ENCODE measurements at places on chromosomes 6 and 20.
A peak's percentile ranks its signal among the peaks of the same experiment; 100 is the strongest.

DNA sequence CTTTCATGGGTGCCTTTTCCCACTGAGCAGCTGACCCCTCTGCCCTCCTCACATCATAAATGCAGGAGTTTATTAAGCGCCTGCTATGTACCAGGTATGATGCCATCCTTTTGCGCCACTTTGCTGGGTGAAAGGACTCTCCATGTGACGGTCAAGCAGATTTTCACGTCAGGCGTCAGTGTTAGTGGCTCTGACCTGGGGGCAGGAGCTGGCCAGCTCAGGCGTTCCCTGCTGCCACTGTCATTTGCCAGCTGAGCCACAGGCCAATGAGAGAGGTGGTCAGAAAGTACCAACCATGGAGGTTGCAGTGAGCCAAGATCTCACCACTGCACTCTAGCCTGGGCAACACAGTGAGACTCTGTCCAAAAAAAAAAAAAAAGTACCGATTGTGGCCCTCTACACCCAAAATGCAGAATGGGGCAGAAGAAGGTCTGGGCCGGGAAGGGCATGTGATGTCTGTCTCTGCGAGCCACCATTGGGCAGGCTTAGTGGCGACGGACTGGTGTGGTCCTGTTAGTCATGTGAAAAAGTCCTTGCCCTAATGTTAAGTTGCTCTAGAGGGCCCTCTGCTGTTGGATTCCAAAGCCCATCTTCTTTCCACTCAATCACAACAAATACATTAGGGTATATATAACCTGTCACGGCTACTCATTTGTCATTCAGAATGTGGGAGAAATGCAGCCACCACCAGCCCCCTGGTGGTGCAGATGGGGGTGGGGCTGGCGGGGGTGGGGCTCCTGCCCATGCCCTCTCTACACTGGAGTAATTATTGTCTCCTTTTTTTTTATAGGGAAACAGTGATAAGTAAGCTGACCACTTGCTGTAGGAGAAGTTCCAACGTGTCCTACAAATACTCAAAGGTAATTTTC, 18.4 kb upstream of the SLC22A1 start:
- DNase-seq: no peak

GRCh38 chr20:35307666-35308653, 15.7 kb upstream of the FAM83C start:
- no peak for DNase-seq

GRCh38 chr6:13920552-13920951, 4.2 kb upstream of the RNF182 start:
- DNase-seq: no peak

DNA sequence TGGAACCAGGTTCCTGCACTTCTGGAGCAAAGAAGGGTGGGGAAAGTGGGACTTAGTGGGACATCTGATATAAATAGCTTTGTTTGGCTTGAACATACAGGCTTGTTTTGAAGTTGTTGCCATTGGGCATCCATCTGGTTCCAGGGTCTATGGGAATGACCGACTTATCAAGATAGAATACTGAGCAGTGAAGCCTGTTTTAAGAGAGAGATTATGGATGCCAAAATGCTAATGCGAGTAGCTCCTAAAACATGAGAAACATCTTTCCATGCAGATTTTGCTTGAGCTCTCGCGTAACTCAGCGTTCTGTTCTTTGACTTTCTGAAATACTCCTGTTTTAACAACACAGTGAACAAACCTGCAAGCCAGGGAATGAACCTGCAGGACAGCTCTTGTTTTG, 98.5 kb downstream of the ANKS1A start:
- DNase-seq: no peak

DNA sequence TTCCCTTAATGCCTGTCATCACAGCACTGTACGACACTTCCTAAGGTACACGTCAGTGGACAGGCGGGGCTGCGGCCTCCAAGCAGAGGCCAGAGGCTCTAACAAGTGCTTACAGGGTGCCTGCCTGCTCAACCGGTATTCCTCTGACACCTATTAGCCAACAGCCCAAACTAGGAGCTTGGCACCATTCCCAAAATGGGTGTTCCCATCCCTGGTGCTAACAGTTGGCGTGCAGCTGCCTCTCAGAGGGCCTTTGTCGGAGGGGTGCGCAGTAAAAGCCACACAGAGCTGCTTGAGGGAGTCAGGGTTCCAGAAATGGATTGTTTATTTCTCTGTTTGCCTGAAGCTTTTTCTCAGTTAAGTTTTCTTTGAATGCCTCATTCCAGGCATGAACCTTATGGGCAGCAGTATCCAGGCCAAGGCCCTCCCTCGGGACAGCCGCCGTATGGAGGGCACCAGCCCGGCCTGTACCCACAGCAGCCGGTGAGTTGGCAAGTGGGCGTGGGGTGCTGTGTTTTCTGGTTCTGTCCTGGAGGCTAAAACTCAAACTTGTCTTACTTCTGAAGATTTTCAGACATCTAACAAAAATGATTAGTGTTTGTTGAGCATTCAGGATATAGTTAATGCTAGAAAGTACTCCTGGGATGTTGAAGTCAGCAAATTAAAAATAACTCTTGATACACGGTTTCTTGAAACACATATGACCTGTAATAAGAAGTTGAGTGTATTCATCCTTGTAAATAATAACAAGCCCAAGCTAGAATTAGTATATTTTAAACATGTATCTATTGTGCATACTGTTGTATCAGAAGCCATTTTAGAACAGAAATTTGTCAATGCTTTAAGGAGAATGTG, 124.7 kb downstream of the TMEM242 start:
- peak; percentile 71 for DNase-seq

GRCh38 chr6:56798163-56798562, 155.5 kb upstream of the DST start:
- DNase-seq: no peak

GRCh38 chr6:7112741-7113313, 5.1 kb downstream of the RREB1 start:
- DNase-seq: no peak

DNA sequence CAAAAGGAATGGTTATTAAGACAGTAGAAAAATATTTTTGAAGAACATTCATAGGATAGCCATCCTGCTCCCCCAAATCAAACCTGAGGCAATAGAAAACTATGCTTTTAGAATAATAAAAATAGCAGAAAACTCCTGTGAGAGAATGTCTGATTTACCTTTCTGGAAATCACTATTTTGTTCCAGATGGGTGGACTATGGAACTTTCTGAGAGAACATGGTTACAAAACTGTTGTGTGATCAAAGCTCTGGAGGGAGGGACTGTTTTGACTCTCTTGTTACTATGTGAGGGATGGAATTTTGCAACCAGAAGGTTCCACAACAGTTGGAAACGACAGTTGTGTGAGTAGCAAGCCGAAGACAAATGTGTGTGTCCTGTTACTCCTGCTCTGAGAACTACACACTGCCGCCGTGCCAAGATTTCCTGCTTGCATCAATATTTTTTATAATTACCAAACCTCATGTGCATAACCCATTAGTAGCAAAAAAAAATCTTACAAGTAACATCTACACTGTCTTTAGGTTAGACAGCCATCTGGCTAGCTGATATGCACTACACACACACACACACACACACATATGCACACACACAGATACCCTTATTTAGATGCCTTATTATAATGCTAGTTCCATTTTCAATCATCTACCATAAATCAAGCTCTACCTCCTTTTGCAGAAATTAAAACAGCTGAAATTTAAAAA, 11.0 kb upstream of the HIVEP1 start:
- no peak for DNase-seq

DNA sequence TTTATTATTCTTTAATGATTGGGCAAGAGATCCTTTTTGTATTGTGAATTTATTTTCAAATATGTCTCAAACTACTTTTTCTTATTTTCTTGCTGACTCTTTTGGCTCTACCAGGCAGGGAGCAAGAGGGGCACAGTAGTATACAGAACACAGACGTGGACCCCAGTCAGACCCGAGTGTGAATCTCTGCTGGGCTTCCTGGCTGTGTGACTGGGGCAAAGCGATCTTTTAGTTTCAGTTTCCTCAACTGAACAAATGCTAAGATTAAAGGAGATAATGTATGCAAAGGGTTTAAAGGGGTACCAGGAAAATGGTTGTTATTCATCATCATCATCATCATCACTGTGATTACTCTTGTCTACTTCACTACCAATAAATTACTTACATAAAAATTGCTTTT, 317.5 kb downstream of the HIVEP2 start:
- DNase-seq: no peak

- no peak for DNase-seq
Observed at GRCh38 chr20:46364670-46365486, 41.5 kb downstream of the ELMO2 start.

DNA sequence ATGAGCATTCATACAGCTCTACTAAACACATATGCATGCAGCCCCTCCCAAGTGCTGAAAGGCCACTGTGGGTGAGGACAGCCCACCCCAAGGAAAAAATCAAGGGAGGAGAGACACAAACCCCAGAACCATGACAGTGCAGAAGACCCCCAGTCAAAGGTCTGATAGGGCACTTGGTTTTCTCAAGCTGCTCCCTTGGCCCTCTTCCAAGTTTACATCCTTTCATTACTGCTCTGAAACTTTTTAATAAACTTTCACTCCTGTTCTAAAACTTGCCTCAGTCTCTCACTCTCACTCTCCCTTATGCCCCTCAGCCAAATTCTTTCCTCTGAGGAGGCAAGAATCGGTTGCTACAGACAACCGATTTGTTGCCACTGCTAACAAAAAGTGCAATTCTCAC, 24.9 kb downstream of the IPCEF1 start:
- DNase-seq: no peak

DNA sequence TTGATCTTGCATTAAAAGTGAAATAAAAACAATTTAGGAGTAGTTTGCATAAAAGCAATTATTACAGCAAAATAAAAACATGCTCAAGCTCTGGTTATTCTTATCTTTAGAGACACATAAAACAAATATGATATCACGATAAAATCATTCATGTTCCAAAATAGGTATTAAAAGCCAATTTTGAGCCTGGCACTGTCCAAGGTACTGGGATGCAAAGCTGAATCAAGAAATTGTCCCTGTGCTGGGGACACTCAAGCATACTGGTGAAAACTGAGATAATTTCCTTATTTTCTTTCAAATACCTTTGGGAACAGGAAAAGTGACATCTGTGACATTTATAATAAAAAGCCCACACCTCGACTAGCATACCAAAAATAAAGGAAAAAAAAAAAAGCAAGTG, 931 bp upstream of the MTCL3 start:
- no peak for DNase-seq

GRCh38 chr6:19803331-19804204, 33.6 kb upstream of the ID4 start:
- DNase-seq: no peak

- DNase-seq: no peak
Observed at GRCh38 chr6:158369241-158369640, 57.0 kb downstream of the TULP4 start.

GRCh38 chr20:25512709-25513108, 72.6 kb downstream of the NINL start:
- DNase-seq: no peak

DNA sequence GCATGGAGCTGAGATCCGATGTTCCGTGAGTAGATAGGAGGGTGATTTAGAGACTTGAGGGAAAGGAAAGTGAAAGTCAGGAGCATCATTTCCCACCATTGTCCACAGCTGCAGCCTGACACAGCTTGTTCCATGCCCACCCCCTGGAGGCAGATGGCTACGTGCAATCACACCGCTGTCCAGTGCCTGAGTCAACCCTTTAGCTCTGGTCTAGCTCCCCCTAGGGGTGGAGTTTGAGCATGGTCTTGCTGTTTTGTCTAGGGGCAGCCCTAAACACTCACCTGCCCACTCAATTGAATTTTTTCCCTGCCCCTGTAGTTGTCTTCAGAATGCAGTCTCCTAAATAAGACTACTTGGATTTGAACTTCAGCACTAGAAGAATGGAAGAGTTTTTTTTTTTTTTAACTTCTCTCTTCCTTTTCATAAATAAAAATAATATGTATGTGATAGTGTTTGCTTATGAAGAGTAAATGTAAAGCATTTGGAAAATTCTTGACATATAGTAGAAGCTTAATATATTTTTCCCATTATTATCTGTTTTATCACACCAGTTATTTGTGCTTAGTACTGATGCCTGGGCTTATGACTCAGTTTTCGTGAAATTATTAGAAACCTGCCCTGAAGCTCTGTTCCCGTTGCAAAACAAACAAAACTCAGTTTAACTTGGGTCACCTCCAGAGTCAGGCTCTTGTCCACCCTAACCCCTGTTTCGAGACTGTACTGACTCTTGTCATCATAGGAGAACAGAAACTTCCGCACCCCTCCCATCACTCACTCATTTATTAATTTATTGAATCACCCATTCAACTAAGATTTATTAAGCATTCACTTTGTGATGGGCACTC, 814.8 kb downstream of the MAFB start:
- peak; percentile 24 for DNase-seq

- no peak for DNase-seq
Observed at GRCh38 chr20:17560344-17561074, 9.4 kb upstream of the DSTN start.

- no peak for DNase-seq
Observed at GRCh38 chr6:167827583-167828324, 1.0 kb downstream of the AFDN start.

DNA sequence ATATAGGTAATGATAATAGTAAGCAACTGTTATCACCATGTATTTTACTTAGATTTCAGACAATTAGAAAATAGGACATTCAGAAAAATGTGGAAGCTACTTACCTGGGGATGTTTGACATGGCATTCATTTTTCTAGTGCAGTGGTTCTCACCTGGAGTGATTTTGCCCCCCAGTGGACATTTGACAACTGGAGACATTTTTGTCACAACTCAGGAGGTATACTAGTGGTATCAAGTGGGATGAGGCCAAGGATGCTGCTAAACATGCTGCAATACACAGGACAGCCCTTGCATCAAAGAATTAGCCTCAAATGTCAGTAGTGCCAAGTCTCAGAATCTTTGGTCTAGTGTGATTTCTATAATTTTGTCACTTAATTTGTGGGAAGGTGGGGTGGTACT, 36.1 kb downstream of the NUS1 start:
- DNase-seq: no peak

DNA sequence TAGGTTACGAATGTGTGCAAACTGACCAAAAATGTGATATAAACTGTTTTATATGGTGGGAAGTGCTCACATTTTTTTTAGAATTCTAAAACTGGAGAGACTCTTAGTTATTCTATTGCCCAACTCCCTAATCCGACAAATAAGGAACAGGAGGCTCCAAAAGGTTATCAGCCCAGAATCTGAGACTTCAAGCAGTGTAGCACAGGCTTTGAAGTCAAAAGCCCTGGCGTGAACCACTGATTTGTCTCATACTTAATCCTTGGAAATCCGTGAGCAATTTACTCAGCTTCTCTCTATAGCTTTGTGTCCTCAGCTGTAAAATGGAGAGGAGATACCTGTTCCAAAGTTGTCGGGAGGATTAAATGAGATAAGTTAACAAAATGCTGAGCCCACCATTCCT, 368.8 kb upstream of the SASH1 start:
- DNase-seq: no peak

DNA sequence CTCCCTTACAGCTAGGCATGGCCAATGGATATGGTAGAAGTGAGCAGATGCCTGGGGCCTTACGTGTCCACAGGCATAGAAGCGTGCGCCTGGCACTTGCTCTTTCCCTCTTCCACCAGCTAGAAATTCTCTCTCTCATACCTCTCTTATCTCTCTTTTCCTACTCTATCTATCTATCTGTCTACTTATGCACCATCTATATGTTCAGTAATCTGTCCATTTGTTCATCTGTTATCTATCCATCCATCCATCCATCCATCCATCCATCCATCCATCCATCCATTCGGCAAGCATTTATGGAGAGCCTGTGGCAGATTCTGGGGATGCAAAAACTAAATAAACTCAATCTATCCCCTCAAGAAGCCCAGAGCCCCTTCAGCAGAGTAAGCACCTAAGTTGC, 70.2 kb downstream of the KCNB1 start:
- no peak for DNase-seq
